OCI-LY7 (cell line): ENCODE measurements at places on chromosomes 5 and 9. TPM values are rescaled to one million over a fixed set of nuclear protein-coding genes. Genes with fewer than 3 reads are reported as not detected.

GRCh38 chr5:168073991-168074800 is 217.2 kb upstream of the WWC1 start:
- no peak for DNase-seq

ALDH1A1 gene
- total RNA-seq, result not detected in 2 replicates

DNA sequence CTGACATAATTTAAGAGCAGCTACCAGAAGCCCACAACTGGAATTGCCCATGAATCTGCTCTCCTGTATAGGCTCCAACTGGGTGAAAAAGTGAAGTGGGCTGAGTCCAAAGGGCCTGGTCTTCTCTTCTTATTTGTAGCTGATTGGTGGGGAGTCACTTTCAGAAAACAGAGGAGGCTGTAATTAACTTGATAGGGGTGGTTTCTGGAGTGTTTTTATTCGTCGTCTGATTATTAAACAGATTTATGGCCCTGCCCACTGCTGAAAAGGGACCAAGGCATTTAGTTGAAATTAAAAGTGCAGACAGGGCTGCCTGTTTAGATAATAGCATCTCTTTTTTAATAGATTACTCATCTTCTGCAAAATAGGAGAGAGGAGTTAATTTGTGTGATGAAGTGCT is 81.0 kb upstream of the SAP30L start:
- no peak for DNase-seq

PTGR1 gene
- not detected in 2 replicates for total RNA-seq

DNA sequence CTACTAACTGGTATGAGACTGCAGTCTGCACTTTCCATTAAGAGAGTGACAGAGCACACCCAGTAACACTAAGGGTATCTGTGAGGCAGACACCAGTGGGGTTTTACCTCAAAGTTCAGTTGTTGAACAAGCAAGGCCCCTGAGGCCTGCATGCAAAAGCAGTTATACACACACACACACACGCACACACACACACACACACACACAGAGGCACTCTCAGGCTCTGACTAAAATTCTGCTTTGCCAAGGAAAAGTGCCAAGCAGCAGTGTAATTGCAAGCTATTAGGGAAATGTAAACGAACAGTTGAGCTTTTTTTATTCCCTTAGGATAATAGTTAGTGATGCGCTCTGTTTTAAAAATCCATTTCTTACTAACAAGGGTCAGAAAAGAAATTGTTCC is 377.1 kb downstream of the SPOCK1 start:
- no peak for DNase-seq

INSL4 gene
- total RNA-seq, result not detected in 2 replicates

CYLC2 gene
- total RNA-seq, result not detected in 2 replicates

C9orf50 gene
- not detected in 2 replicates for total RNA-seq

DNA sequence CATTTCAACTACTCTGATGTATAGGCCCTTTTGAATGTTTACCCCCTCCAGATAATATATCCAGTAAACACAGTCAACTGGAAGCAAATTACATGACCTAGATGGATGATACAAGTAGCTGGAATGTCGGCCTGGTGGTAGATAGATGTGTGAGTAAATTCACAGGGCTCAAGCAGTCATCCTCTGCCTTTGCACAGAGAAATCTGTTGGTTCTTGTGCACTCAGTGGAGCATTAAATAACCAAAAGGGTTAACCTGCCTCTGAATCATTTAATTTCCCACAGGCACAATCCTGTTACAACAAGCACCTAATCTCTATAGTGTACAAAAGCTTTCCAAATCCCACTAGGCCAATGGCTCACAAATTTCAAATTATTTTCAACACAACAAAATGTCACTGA is 668.3 kb downstream of the DNAH5 start:
- no peak for DNase-seq

RASGRF2 gene
- 0.06 and 0.52 TPM in 2 replicates for total RNA-seq

TRIM7 gene
- total RNA-seq, result 1.8 and 2.2 TPM in 2 replicates

MLANA gene
- not detected in 2 replicates for total RNA-seq

DNA sequence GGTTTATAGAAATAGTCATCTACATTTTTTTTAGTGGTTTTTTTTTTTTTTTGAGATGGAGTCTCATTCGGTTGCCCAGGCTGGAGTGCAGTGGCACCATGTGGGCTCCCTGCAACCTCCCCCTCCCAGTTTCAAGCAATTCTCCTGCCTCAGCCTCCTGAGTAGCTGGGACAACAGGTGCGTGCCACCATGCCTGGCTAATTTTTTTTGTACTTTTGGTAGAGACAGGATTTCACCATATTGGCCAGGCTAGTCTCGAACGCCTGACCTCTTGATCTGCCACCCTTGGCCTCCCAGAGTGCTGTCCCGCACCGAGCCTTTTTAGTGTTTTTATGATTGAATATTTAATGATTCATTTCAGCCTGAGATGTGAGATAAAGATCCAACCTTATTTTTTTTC is 27.3 kb downstream of the ANKRD33B start:
- no peak for DNase-seq

- no peak for DNase-seq
These were observed 163.5 kb upstream of the ADRA1B start for GRCh38 chr5:159752622-159753275.

LURAP1L gene
- not detected in 2 replicates for total RNA-seq

DNA sequence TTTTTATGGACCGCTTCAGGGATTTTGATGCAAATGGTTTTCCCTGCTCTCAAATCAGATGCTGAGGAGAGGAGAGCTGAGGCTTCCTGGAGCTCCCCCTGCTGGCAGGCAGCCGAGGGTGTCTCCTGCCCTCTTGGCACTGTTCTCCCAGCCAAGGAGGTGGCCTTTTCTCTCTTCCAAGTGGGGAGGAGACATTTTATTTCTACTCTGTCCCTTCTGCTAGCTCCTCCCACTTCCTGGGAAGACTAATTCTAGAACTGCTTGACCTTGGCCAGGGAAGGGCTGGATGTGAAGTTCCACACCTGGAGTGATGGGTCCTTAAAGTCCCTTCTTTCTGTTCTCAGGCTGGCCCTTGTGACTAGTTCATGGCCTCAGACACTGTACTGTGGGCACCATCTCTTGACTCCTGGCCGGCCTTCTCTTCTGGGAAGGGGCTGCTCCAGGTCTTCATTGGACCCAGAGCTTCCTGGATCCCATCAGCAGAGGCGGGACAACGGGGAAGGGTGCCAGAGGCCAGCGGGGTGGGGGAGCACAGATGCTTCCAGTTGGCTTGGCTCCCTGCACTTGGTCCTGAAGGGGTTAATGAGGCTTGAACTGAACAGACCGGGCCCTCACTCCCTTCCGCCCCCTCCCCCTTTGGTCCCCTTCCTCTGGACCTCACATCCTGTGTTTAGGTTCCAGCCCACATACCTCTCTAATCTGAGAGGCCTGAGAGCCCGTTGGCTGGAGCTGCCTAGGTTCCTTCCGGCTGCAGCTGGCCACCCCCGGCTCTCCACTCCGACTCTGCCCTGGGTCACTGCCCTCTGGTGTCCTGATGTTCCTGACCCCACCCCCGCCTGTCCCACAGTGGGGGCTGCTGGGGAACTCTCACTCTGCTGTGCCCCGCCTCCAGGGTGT is 32.1 kb downstream of the PTPA start:
- DNase-seq, result peak; percentile 82

DNA sequence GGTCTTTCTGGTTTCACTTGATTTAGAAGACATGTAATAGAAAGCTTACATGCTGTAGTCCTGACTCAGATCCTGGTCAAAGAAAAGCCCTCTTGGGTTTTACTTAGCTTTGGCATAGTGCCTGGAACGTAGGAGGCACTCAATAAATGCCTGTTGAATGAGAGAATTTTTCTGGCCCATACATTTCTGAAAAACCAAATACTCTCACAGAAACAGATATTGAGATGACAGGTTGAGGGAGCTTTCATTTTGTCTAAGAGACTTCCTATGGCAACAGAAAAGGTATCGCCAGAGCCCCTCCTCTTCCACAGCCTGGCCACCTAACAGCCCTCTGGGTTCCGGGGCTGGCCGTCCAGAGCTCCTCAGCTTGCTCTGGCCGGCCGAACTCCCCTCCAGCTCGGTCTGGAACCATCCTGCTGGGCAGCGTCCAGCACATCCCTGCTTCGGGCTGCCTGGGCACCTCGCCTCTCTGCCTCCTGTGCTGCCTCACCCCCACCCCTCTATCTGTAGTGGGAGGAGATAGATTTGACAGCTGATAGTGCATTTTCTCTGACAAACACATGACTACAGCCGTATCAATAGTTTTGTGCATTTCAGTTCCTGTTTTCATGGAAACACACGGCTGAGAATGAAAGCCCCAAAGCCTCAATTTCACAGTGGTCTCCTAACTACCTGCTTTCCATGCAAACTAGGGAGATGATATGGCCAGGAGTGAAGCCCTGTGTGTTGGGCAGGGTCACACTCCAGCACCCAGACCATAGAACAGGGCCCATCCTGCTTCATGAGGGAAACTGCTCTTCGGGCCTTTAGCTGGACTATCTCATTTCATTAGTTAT is 1.1 kb downstream of the IL4 start:
- no peak for DNase-seq

GRCh38 chr5:146440870-146441495 is 6.2 kb upstream of the TCERG1 start:
- no peak for DNase-seq

KCNV2 gene
- not detected in 2 replicates for total RNA-seq

IFNA21 gene
- total RNA-seq, result not detected in 2 replicates

DNA sequence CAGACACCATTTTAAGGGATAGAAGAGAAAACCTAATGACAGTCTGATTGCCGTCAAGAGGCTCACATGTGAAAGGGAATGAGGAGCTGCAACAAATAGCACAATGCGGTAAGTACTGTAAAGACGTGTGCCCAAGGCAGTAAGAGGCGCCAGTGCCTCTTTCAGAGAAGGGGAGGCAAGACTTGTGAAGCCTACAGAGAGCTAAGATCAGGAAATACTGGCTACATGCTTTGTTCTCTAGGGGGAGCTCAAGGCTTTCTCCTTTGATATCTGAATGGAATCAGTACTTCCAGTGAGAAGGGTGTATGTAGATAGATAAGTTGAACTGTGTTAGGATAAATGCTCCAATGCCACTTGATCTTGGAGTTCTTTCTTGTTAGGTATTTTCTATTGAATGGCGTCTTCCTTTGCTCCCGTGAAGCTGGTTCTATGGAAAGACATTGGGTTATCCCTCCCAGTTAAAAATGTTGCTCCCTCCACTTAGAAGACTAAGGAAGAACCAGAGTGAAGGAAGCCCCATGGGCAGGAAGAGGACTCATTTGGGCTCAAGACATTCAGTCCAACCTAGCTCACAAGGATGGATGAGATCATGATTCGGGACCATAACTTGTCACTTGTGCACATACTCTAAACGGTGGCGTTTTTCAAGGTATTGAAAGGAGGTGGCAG is 23.5 kb upstream of the ALDOB start:
- peak; percentile 66 for DNase-seq

DNA sequence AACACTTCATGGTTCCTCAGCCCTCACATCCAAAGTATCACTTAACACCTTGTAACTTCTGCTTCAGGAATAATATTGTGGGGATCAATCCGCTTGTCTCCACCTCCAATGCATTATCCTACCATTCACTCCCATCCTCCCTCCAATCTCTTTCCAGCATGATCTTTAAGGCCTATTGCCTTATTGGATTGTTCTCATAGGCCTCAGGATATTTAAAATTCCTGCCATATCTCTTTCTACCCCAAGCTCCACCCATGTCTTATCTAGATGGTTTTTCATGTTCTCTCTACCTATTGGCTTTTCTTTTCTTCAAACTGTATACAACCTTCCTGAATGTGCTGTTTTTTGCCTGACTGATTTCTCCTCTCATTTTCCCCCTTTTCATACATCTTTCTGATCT is 7.2 kb downstream of the KDM4C start:
- DNase-seq, result no peak

ENTPD2 gene
- total RNA-seq, result not detected in 2 replicates
